ENCODE measurements at places on chromosomes 4 and X. TPM values are rescaled to one million over a fixed set of nuclear protein-coding genes. Genes with fewer than 3 reads are reported as not detected.

The ARHGAP36 gene
- total RNA-seq, result not detected

The GC gene
- not detected for total RNA-seq

- no peaks in the 10 kb centered on the region for H3K36me3 ChIP-seq
- H3K27me3 ChIP-seq, result no peaks in the 10 kb centered on the region
Observed at GRCh38 chr4:108047199-108047598, 57.5 kb downstream of the HADH start.

GRCh38 chr4:70442474-70442873 lies 29.5 kb upstream of the MUC7 start:
- no peaks in the 10 kb centered on the region for H3K4me1 ChIP-seq
- DNase-seq, result no peak
- H3K27me3 ChIP-seq, result no peaks in the 10 kb centered on the region

DNA sequence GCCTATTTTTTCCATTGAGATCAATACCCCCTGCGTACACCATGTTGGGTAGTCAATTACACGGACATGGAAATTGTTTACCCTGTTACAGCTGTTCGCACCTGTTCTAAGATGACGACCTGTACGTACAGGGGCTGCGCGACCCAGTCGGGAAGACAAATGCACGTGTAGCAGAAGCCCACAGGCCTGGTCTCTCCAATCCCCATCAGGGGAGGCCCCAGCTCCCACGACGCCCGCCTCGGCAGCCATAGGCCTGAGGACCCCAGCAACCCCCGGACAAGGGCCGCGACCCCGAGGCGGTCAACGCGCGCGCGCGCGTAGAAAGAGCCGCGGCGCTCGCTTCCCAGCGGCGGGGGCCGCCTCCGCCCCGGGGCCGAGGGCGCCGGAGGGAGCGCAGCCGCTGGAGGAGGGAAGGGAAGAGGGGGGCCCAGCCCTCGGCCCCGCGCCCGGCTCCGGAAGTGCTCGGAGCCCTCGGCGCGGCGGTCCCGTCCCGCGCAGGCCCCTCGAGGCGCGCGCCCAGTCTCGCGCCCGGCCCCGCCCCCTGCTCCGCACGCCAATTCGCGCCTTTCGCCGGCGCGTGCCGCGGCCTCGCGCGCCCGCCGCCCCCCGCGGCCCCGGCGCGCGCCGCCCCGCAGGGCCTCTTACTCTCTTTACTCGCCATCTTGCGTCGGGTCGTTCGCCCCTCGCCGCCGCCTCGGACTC lies 618 bp downstream of the RBBP7 start:
- no peaks in the 10 kb centered on the region for H3K27me3 ChIP-seq
- peak; percentile 51 for DNase-seq
- H3K27ac ChIP-seq, result peak overlapping the region; percentile 89
- no peaks in the 10 kb centered on the region for H3K4me1 ChIP-seq

DNA sequence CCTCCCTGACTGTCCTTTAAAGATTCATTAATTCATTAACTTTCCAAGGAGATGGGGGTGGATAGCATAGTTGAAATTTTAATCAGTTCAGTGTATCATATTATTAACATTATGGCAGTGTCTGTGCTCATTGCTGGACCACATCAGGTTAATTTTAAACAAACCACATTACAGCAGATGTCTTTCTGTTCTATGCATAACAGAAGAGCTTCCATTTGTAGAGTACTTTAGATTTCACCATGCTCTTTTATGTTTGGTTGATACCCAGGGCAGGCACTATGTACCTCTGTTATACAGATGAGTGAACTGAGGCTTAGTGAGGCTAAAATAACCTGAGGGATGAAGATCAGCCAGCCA lies 41.1 kb downstream of the AFF2 start:
- DNase-seq, result no peak
- H3K27me3 ChIP-seq, result peaks cover 4% of the 10 kb centered on the region
- no peak overlapping the region for H3K4me3 ChIP-seq
- H3K27ac ChIP-seq, result no peak overlapping the region
- no peaks in the 10 kb centered on the region for H3K36me3 ChIP-seq

Data from heart left ventricle (tissue), 16 donors.